SK-MEL-5 (cell line): ENCODE measurements at places on chromosomes 12 and 14. TPM values are rescaled to one million over a fixed set of nuclear protein-coding genes. Genes with fewer than 3 reads are reported as not detected.

DNA sequence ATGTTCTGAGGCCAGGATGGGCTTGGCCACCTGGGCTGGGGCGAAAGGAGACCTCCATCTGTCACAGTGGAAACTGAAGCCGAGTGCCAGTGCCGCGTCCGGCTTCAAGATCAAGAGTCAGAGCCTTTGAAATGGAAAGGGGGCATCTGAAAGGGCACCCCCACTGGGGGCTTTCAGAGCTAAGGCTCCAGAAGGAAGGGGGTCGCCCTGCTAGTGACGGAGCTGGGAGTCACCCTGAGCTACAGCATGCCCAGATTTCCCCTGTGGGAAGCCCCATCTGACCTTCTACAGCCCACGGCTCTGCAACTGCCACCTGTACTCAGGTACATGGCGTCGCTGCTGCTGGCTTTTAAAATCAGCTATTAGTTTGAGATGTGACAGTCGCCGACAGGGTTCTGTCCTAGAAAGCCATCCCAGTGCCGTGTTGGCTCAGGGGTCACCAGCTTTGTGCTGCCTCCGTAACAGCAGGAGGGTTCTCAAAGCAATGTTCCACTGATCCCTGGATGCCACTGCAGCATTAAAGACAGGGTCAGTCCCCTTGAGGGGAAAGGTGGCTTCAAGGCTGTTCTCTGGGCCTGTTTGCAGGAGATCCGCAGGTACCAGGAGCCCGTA is 31.5 kb downstream of the CCNK start:
- no peak for DNase-seq

The SSPN gene
- 2.2 and 2.9 TPM in 2 replicates for total RNA-seq

DNA sequence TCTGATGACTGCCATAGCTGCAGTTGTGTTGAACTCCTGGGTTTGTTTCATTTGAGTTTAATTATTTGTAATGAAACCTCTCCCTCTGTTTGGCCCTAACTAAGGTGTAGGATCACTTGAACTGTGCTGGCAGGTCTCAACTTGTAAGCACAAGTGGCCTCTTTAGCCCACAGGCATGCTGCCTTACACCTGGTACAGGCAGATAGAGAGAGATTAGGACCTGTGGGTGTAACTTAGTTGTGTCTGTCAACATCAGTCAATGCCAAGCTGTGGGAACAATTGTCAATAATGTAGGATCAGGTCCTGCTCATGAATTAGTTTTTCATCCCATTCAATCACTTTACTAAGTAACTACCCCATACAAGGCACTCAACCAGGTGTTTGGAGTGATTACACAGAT is 263.0 kb upstream of the G2E3 start:
- DNase-seq, result no peak

The ST8SIA1 gene
- total RNA-seq, result 29.9 and 31.4 TPM in 2 replicates

The DHH gene
- total RNA-seq, result 0.05 and 0.21 TPM in 2 replicates

DNA sequence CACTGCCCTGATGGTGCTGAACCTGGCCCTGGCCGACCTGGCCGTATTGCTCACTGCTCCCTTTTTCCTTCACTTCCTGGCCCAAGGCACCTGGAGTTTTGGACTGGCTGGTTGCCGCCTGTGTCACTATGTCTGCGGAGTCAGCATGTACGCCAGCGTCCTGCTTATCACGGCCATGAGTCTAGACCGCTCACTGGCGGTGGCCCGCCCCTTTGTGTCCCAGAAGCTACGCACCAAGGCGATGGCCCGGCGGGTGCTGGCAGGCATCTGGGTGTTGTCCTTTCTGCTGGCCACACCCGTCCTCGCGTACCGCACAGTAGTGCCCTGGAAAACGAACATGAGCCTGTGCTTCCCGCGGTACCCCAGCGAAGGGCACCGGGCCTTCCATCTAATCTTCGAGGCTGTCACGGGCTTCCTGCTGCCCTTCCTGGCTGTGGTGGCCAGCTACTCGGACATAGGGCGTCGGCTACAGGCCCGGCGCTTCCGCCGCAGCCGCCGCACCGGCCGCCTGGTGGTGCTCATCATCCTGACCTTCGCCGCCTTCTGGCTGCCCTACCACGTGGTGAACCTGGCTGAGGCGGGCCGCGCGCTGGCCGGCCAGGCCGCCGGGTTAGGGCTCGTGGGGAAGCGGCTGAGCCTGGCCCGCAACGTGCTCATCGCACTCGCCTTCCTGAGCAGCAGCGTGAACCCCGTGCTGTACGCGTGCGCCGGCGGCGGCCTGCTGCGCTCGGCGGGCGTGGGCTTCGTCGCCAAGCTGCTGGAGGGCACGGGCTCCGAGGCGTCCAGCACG is 4.7 kb downstream of the LTB4R start:
- DNase-seq, result no peak

- peak; percentile 49 for DNase-seq
Observed at GRCh38 chr12:88153959-88154358, 11.9 kb downstream of the TMTC3 start.

The SLC6A15 gene
- 101 and 103 TPM in 2 replicates for total RNA-seq

GRCh38 chr12:109232731-109233130 is 76.4 kb downstream of the FOXN4 start:
- no peak for DNase-seq

DNA sequence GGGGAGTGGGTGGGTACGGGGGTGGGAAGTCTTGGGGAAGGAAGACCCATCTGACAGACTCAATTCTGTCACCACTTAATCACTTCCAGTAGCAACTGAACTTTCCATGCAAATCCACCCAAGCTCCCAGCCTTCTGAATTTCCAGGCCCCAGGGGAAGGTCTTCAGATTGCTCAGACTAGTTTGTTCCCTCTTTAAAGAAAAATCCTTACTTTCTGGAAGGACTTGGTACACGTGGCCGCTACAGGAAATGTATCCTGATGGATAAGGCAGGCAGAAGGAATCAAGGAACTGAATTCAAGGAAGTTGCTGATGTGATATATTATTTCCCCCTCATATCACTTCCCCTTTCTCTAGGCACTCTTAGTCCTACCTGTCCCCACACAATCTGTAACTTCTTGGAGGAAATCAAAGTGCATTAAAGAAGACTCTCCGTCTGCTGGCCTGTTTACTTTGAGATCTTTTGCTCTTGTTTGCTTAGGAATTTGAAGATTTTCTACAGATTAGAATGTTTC is 6.4 kb downstream of the NFKBIA start:
- no peak for DNase-seq

GRCh38 chr14:76257842-76258397 is 106.2 kb downstream of the GPATCH2L start:
- DNase-seq, result no peak

The GSG1 gene
- not detected in 2 replicates for total RNA-seq

DNA sequence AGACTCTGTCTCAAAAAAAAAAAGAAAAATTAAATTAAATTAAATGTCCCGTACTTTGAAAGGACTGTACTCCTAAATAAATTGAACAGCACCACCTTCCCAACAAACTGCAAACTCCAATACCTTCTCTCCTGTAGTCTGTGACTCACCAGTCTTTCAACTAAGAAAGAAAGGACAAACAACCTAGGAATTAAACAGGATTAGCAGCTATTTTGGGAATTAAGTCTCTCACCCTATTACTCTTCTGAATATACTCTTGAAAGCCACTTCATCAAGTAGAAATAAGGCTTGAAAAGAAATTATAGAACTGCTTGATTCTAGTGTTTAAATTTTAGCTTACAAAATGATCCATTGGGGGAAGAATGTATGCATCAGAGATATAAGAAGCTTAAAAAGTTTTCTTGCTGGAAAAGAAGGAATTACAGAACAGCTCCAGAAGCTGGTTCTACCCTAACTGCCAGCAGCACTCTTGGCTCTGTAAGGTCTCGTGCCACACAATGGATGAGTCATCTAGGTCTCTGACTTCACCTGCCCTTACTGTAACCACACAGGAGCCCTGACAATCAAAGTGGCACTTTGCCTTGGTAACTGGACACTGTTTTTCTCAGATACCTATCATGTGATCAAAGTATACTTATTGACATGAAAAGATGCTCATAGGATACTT is 57.0 kb upstream of the CERS5 start:
- no peak for DNase-seq

GRCh38 chr12:40232602-40233001 is 7.8 kb downstream of the LRRK2 start:
- DNase-seq, result no peak

The TMEM233 gene
- total RNA-seq, result 0.03 TPM in 1 of 2 replicates, not detected in the other

DNA sequence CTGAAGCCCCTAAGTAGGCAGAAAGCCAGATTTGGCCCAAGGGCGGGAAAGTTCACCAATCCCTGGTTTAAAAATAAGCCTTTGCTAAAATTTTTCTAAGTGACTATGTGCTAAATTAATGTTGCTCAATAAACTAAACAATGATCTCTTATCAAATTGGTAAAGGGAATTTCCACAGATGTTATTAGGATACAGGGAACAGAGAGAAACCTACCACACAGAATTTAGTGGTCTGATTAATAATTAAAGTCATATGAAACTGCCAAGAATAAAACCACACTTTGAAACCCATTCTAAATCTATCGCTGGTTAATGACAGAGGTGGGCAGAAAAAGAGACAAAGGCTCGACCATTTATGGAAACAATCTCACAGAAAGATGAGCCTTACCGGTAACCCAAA is 22.0 kb downstream of the ANAPC5 start:
- DNase-seq, result no peak

GRCh38 chr14:91910196-91910595 is 37.3 kb downstream of the FBLN5 start:
- no peak for DNase-seq

DNA sequence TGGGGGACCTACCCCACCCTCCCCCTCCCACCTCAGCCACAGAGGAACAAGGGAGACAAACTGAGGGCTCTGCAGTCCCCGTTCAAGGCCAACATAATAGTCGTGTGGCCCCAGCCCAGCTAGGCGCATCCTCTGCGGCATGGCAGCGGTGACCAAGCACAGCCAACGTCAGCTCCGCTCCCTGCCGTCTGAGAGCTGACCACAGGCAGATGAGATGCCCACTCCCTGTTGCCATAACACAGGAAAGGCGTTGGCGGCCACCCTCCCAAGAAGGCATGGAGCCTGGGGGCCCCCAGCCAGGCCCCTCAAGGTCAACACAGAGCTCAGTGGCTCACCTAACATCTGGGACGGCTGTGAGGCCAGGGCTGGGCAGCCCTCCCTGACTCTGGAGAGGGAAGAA is 32.6 kb upstream of the UBC start:
- no peak for DNase-seq

DNA sequence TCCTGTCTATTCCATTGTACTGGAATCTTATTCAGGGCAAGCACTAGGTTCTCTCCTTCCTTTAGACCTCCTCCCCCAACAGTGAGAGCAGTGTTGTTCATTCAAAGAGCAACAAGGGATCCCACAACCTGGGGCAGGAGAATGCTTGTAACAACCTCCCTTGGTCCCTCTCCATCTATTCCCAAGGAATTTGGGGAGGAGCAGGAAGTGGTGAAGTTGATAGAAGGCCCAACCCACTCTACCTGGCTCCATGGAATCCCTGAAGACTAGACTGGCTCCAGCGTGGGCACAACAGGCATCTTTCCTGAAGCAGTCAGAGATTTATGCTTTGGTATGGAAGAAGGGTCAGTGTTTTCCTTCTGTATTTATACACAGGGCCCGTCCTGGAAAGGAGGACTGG is 33.4 kb upstream of the CISTR start:
- DNase-seq, result no peak

GRCh38 chr12:49026678-49027480 is 8.3 kb upstream of the PRKAG1 start:
- DNase-seq, result no peak

DNA sequence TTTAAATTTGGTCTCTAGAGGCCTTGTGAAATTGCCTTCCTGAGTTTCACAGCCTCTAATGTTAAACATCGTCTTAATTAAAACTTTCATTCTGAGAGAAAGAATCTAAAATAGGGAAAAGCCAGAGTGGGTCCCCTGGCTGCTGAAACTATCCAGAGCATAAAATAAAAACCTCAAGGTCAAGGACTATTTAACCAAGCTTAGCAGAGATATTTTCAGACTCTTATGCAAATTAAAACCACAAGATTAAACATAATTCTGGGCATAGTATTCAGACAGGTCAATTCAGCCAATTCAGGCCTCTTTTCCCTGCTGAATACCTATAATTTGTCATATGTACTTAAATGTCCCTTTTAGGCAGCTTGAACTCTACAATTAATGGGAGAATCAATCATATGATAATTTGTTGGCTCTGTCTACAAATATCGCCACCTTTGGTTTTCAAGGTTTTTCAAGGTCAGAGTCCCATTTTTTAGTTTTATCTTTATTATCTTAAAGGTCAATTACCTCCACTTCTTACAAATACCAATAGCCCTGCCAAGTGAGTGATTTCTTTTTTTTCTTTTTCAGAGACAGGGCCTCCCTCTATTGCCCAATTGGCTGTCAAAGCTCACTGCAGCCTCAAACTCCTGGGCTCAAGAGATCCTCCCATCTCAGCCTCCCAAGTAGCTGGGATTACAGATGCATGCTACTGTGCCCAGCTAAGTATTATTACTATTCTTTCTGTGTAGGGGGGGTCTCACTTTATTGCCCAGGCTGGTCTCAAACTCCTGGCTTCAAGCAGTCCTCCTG is 257.1 kb downstream of the PHLDA1 start:
- DNase-seq, result no peak

The ERP27 gene
- 0.61 and 0.74 TPM in 2 replicates for total RNA-seq

- DNase-seq, result peak; percentile 44
Observed at GRCh38 chr14:104138098-104138717, at the start of gene KIF26A. TSS of gene KIF26A (plus strand) at chr14:104138587. CDS start at chr14:104138723, 136 bp downstream.

GRCh38 chr14:43901911-43902673 is 605.0 kb downstream of the FSCB start:
- peak; percentile 92 for DNase-seq

The LRP10 gene
- 31.6 and 31.9 TPM in 2 replicates for total RNA-seq

The MEG3 gene
- 0.08 TPM in 1 of 2 replicates, not detected in the other for total RNA-seq

DNA sequence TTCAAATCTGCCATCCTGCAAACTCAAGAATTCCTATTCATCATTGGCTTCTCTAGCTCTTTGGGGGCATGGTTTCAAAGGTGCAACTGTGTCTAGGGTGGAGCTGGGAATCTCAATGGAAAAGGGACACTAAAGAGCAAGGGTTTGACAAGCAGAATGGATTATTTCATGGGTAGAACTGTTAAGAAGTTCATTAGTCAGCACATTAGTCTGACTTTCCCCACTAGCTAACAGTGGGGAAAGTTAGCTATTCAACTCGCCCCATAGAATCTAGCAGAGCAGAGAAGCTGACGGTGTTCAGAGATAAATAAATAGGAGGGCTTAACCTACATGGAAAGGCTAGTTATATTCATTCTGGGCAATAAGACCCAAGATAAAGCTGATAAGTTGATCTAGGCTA is 153.9 kb downstream of the EMP1 start:
- no peak for DNase-seq

The CMA1 gene
- not detected in 2 replicates for total RNA-seq

GRCh38 chr12:110917467-110917866 is 2.9 kb downstream of the MYL2 start:
- peak; percentile 42 for DNase-seq

The MMP17 gene
- total RNA-seq, result 42.6 and 63.2 TPM in 2 replicates

GRCh38 chr12:72100854-72101253 is 162.2 kb downstream of the TPH2 start:
- DNase-seq, result no peak

The IKZF4 gene
- 0.79 and 1.1 TPM in 2 replicates for total RNA-seq

- DNase-seq, result no peak
Observed at GRCh38 chr12:97948591-97948990, 486.0 kb downstream of the RMST start.
